Cerebellar nuclear complex (tissue), 1 donor: ENCODE measurements at places on chromosomes 11 and 22.

DNA sequence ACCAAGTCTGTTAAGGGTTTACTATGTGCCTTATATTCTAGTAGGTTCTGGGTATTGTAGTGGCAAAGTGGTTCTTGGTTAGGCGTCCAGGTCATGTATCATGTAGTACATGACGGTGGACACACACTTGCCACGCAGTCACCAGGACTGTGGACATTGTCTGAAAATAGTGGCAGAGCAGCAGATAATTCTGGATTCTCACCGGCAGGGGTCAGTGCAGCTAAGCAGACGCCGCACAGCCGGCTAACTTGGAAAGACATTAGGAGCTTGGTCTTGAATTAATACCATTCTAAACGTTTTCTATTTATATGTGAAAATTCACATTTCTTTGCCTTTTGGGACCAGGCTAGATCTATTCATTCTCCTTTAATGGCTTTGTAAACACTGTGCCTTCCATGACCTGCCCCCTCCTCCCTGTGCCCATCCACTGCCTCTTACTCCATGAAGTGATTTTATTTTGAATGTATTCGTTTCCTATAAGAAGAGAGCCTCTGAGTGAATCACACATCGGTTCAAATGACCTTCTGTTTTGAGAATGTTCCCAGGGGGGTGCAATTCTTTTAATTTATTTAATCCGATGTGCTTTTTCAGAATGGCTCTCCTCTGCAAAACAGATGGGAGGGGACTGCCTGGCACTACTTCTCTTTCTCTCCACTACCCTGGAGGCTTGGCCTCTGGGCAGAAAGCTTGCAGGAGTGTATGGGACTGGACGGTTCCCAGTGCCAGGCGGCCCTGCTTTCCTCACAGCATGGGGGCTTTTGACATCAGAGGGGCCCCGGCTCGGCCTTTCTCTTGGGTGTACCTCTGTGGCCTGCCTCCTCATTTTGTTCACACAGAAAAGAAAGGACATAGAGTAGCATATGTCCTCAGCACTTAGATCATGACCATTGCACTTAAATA, 378.0 kb downstream of the NTM start:
- DNase-seq = peak; percentile 75

- DNase-seq = no peak
Measured at GRCh38 chr11:26944866-26945664, 48.8 kb upstream of the FIBIN start.

- no peak for DNase-seq
Measured at GRCh38 chr11:114279792-114280546, 16.2 kb upstream of the NNMT start.

- no peak for DNase-seq
Measured at GRCh38 chr11:102950622-102951081, 4.9 kb downstream of the MMP13 start.

GRCh38 chr22:37020192-37020479, 594 bp downstream of the MPST start:
- no peak for DNase-seq

- no peak for DNase-seq
Measured at GRCh38 chr11:104665641-104666040, 232.6 kb downstream of the CASP12 start.

DNA sequence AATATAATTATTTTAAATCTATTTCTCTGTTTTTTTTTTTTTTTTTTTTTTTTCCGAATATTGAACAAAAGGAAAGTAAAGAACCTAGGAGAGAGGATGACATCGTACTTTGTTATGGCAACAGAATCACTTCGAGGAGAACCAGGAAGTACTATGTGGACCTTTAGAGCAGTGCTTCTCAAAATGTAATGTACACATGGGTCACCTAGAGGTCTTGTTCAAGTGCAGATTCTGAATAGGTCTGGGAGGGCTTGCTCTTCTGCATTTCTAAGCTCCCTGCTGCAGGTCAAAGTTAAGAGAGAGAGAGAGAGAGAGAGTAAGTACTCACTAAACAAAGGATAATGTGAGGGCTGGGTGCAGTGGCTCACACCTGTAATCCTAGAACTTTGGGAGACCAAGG, 419.5 kb upstream of the TENM4 start:
- no peak for DNase-seq

DNA sequence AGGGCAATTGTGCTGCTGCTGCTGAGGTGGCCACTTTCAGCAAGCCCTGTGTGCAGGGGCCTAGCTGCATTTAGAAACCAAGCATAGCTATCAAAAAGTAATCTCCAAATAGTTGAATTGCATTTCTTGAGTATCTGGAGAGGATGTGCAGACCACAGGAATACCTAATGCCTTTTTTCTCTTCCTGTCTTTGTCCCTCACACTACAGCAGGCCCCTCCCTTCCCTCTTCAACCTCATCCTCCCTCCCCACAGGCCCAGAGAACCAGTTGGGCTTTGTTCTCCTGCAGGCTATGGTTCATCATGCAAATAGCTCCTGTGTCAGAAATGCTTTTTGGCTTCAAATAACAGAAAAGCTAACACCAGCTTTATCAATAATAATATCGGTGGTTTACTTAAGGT, 47.7 kb downstream of the DKK3 start:
- DNase-seq = no peak

DNA sequence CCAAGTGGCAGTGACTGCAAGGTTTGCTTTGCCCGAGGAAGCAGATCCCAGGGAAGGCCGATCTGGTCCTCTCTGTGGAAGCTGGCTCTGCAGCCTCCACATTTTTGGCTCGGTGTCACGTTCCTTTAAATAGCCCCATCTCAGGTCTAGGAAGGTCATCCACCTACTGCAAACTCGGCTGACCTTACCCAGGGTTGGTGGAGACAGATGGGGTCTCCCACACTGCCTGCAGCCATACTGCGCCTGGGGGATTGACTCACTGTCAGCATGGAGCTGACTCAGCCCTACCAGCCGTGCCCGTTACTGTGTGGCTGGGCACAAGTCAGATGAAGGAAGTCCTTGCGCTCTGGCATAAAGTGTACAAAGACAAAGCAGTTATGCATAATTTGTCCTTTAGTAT, 16.9 kb downstream of the CDPF1 start:
- peak; percentile 19 for DNase-seq

GRCh38 chr11:92540096-92540495, 315.5 kb downstream of the FAT3 start:
- no peak for DNase-seq

DNA sequence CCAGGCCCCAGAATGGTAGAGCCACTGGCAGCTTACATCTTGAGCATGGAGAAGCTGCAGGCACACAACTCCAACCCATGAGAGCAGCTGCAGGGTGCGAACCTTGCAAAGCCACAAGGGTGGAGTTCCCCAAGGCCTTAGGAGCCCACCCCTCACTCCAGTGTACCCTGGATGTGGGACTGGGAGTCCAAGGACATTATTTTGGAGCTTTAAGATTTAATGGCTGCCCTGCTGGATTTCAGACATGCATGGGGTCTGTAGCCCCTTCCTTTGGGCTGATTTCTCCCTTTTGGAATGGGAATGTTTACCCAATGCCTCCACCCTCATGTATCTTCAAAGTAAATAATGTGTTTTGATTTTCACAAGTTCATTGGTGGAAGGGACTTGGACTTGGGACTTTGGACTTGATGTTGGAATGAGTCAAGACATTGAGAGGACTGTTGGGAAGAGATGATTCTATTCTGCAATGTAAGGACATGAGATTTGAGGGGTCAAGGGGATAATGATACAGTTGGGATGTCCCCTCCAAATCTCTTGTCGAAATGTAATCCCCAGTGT, 1.1 kb upstream of the KRTAP5-7 start:
- DNase-seq = no peak

DNA sequence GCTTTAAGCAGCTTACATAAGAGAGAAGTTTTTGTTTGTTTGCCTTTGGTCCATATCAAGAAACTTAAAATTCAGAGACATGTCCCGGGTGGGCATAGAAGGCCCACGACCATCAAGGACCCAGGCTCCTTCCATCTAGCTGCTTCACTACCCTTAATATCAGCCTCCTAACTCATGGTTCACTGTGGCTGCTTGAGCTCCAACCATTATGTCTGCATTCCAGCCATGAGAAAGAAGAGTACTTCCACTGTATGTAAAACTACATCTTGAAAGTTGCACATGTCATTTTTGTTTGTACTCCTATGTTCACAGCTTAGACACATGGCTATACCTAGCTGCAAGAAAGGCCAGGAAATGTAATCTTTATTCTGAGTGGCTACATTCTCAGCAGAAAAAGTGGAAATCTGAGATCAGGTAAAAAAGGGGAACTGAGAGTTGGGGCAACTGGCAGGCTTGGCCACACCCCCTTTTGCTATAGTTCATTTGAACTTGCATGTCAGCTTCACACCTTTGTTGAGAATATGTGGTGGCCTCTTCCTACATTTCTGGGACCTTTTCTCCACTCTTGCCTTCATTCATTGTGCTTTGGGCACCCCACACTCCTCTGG, 81.3 kb upstream of the TP53I11 start:
- no peak for DNase-seq

GRCh38 chr11:133990501-133990900, 33.7 kb upstream of the IGSF9B start:
- DNase-seq = no peak

GRCh38 chr11:103167166-103167565, 57.9 kb downstream of the DYNC2H1 start:
- DNase-seq = no peak
